ENCODE measurements at places on chromosomes 3 and 15.

DNA sequence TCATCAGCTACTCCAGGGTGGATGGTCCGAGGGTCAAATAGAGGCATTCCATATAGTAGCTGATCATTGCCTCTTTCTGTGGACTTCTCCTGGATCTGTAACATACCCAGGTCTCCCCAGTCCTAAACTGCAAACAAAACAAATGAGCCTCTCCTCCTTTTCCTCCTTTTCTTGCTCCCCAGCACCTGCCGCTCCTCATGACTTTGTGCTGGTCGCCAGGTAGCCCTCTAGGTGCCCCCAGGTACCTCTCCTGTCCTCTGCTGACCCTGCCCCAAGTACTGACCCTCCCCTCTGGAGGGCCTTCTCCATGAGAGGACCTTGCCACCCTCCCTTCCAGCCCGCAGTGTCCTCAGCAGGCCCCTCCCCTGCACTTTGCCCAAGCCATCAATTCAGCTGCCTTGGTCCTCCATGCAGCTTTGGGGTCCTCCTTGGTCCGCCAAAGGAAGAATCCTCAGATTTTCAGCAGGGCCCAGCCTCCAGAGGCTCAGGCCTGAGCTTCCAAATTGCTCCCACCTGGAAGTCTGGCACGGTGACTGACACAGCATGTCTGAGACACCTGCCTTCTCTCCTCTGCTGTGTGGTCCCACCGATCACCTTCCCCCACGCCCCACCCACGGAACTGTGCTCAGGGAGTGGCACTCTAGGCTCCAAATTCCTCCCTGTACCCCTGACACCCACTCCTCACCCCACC, 111.0 kb downstream of the LRRK1 start:
- no peak for DNase-seq

GRCh38 chr3:31581660-31582059, 48.9 kb downstream of the STT3B start:
- DNase-seq: no peak

- DNase-seq: no peak
Measured at GRCh38 chr3:117052395-117052794, 342.8 kb downstream of the TUSC7 start.

- DNase-seq: no peak
Measured at GRCh38 chr15:78004919-78005634, 72.4 kb downstream of the TBC1D2B start.

DNA sequence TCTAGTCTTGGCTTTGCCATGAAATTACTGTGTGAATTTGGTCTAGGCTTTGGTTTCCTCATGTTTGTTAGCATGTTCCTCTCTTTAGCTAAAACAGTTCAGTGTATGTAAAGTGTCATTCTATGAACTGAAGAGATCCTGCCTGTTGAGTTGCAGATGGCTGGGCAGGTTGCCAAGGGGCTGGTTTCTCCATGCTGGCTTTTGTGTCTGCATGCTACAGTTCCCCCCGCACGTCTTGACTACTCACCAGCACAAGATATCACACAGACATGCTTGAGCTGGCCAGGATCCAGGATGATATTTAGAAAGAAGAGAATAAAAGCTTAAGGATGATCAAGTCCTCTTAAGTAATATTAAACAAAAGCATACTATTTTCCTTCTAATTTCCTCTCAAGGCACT, 90.2 kb downstream of the CERS3 start:
- DNase-seq: peak; percentile 14

DNA sequence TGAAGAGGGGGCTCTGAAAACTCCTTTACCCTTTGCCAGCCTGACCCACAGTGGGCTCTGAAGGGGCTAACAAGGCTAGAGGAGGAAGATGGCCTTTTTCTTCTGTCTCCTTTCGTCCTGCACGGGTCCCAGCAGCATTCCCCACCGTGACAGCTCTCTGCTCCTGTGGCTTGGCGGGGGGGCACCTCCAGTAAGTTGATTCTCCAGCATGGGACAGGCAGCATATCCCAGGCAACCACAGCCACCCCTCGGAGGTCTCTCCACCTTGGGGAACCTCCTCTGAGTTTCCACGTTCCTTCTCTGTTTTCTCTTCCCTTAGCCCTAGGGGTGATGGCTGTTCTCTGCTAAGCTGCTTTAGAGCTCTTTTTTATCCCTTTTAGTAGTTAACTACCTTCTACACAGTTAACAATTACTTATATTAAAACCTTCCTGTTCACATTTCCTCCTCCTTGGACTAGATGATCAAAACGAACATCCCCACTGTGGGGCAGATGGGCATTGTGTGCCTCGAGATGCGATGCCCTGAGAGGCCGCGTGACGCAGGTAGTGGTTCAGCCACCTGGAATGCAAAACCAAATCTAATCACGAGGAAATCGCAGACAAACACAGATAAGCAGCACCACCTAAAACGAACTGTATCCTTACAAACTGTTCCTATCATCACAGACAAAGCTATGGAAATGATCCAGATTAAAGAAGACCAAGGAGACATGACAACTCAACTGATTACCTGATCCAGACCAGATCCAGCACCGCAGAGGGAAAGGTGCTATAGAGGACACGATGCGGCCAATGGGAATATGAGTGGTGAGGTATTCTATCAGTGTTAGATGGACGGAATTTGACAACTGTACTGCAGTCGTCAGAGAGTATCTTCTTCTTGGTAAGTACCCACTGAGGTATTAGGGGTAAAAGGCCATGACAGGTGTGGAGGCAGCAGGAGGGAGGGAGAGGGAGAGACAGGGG, 27.7 kb downstream of the TSPAN3 start:
- DNase-seq: no peak

- DNase-seq: no peak
Measured at GRCh38 chr3:4060064-4060463, 243.1 kb upstream of the SETMAR start.

DNA sequence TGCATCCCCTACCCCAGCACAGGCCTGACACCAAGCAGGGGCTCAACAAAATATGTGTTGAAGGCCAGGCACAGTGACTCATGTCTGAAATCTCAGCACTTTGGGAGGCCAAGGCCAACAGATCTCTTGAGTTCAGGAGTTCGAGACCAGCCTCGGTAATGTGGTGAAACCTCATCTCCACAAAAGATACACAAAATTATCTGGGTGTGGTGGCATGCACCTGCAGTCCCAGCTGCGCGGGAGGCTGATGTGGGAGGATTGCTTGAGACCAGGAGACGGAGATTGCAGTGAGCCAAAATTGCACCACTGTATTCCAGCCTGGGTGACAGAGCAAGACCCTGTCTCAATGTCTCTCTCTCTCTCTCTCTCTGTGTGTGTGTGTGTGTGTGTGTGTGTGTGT, 30.7 kb upstream of the CYP11A1 start:
- no peak for DNase-seq

DNA sequence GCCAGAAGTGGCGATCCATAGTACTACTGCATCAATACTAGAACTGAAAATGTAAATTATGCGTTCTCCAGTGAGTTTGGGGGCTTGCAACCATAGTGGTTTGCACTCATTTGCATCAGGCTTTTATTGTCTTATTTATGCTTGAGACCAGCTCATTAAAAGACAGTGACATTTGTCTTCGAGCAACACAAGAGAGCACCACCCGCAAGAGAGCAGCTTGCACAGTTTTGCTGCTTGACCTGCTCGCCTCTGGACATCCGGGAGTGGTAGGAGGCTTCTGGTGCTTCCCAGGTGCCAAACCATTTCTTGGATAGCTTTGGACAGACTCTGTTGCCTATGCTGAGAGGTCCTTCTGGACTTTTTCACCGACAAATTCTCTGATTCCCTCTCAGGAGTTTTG, 294.6 kb downstream of the MEX3B start:
- DNase-seq: no peak

DNA sequence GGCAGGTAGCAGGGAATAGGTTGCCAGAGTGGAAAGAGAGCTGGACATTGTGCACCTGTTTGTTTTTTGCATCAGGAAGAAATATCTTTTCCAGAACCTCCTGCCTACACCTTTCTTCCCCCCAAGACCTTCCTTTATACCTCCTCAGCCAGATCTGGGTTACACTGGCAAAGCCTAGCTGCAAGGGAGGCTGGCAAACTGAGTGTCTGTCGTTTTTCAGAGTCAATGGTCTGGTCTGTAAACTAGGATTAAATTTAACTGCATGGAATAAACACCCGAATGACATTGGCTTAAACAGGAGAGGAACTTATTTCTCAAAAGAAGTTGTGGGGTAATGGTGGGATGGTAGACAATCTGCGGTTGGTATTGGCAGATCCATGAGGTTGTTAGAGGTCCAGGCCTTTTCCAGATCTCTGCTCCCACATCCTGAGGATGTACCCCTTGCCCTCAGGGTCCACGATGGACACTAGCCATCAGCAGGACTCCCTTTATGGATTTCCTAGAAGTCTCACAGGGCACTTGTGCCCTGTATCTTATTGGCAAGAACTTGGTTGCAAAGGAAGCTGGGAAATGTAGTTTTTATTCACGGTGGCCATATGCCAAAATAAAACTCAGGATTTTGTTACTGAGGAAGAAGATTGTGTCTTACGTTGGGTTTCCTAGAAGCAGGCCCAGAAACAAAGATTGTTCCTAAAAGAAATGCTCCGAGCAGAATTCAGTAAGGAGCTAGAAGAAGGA, 3.2 kb upstream of the RARRES1 start:
- DNase-seq: no peak

DNA sequence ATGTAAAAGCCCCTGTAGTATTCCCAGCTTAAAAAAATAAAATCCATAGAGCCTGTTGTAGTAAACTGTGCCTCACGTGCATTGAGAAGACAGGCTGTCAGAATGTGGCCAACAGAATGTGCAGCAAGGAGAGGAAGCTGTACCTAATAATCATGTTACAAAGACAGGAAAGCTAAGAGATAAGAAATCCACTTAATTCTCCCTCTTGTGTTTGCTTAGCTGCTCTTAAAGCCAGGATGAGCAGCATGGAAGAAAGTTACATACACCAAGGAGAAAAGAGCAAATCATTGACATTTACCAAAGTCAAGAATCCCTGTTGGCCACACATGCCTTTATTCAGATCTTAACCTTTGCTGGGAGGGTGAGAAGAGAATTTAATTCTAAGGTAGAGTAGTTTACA, 85.9 kb downstream of the TNIK start:
- DNase-seq: no peak

GRCh38 chr3:14771593-14772497, 46.9 kb upstream of the FGD5 start:
- no peak for DNase-seq

DNA sequence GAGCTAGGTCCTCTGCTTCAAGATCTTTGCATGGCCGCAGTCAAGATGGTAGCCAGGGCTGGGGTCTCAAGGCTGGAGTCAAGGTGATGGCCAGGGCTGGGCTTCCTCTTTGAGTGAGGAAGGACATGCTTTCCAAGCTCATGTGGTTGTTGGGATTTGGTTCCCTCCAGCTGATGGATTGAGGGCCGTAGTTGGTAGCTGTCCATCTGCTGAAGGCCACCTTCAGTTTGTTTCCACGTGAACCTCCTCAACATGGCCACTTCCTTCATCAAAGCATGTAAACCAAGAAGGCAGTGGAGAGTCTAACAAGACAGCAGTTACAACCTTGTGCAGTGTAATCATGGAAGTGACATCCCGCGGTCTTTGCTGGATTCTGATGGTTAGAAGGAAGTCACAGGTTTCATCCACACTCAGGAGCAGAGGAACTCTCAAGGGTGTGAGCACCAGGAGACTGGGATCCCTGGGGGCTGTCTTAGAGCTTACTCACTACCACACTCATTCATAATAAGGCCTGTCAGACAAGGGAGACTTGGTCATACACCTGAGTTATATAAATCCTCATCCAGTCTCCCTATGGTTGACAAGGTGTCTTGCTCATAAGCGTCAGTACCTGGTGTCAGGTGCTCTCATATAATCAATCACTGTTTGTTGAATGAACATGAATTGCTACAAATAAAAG, 42.1 kb downstream of the ABHD5 start:
- no peak for DNase-seq
